NCI-H446 (cell line): ENCODE measurements at places on chromosomes 13 and 19.

DNA sequence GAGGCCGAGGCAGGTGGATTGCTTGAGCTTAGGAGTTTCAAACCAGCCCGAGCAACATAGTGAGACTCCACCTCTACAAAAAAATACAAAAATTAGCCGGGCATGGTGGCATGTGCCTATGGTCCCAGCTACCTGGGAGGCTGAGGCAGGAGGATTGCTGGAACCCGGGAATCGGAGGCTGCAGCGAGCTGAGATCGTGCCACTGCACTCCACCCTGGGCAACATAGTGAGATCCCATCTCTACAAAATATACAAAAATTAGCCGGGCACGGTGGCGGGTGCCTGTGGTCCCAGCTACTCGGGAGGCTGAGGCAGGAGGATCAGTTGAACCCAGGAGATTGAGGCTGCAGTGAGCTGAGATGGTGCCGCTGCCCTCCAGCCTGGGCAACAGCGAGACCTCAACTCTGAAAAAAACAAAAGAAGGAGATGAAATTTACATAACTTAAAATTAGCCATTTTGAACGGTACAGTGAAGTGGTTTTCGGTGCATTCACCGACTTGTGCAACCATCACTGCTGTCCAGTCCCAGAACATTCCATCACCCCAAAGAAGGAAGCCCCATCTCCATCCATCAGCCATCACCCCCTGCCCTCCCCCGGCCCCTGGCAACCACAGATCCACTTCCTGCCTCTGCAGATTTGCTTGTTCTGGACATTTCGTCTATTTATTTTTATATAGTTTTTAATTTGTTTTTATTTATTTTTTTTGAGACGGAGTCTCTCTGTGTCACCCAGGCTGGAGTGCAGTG lies 1.6 kb upstream of the AZU1 start:
- DNase-seq: no peak

DNA sequence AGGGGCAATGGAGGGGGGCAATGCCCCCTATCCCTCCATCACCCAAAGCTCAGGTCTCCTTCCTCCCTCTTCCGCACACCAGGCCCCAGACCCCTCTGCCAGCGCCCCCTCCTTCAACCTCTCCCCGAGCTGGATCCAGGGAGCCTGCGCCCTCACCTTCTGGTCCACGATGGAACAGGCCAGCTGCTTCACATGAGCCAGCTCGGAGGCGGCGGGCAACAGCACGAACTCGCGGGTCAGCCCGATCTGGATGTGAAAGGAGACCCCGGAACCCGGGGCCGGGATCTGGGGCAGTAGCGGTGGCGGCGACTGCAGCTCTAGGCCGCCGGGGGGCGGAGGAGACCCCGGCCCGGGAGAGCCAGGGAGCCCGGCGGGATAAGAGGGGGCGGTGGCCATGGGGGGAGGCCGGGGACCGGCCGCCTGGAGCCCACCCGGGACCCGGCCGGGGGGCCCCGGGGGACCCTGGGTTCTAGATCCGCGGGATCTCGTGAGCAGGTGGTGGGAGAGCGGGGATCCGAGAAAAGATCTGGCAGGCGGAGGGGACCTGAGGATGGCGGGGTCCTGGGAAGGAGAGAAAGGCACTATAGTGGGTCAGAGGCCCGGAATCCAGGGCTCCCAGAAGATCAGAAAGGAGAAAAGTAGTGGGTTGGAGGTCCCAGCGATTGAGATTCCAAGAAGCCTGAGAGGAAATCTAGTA lies 791 bp downstream of the PRKD2 start:
- DNase-seq: no peak

GRCh38 chr19:18353378-18354005 lies 13.1 kb downstream of the PGPEP1 start:
- DNase-seq: no peak

- DNase-seq: no peak
Measured at GRCh38 chr13:84662491-84662890, 780.2 kb upstream of the SLITRK1 start.

- no peak for DNase-seq
Measured at GRCh38 chr13:91166714-91167511, 180.6 kb upstream of the MIR17HG start.

DNA sequence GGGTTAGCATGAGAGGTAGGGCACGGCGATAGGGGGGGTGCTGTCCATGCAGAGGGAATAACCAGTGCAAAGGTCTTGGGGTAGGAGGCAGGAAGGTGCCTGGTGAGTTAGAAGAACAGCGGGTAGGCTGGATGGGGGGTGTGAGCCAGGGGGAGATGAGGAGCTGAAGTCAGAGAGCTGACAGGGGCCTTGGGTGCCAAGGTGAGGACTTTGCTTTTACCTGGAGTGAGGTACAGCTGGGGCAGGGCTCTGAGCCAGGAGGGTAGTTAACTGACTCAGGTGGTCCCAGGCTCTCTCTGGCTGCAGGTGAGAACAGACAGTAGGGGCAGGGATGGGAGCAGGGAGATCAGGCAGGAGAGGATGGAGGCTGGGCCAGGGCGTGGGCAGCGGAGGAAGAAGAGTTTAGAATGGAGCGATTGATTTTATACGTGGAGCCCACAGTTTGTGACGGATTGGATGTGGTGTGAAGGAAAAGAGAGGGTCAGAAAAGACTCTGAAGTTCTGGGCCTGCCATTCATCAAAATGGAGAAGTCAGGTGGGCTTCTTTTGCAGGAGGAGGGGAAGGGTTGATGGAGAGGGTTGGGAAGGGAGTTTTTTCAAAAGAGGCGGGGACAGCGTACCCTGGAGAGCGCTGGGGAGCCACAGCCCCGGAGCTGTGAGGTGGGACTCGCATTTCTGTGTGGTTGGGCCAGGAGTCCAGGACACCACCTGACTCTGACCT lies 1.2 kb upstream of the GRAMD1A start:
- DNase-seq: no peak

DNA sequence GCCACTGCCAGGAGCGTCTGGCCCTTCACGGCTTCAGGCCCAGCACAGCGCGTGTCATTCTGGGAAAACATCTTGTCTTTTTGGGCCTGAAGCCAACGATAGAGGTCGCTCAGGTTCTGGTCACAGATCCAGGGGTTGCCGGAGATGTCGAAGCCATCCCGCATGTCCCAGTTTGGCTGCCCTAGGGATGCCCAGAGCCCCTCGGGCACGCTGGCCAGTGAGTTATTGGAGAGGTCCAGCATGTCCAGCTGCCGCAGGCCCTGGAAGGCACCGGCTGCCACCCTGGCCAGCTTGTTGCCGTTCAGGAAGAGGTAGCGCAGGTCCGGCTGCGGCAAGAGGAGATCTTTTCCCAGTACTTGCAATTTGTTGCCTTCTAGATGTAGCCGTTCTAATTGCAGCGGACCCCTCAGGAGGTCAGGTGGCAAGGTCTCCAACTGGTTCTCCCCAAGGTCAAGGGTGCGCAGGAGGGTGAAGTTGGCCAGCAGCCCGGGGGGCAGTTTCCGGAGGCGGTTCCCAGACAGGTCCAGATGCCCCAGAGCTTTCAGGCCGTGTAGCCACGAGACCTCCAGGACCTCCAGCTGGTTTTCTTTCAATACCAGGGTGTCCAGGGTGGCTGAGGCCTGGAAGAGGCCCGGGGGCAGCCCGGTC lies 1.8 kb downstream of the LRG1 start:
- no peak for DNase-seq

DNA sequence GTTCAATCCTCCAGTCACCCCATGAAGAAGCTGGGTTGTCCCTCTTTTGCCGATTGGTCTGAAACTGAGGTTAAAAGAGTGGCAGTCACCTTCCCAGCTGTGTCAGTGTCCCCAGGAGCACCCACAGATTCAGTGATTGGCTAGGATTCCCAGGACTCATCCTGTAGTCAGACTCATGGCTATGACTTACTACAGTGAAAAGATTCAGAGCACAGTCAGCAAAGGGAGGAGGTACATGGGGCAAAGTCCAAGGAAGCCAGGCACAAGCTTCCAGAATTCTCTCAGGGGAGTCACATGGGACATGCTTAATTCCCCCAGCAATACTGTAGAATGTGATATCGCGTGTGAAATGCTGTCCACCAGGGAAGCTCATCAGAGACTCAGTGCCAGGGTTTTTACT lies 14.2 kb downstream of the ZNF473 start:
- DNase-seq: no peak

- DNase-seq: no peak
Measured at GRCh38 chr13:105231579-105231978, 1303.9 kb downstream of the EFNB2 start.

DNA sequence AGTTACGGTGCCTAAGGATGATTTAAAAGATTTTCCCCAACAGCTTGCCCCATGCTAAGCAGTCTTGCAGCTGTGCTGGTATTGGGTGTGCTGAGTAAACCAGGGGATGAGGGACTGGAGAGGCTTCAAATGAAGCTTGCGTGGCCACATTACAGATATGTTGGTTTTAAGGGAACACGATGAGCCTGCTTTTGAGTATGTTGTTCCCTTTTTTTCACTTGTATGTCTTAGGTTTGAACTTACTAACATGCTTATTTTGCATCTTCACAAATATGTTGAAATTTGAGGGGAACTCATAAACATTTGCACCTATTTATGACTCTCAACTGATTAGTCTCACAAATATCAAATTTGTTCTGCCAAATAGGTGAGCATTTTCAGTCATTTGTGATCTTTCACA lies 2.0 kb upstream of the IL17D start:
- no peak for DNase-seq

GRCh38 chr19:2113439-2114211 lies 16.9 kb downstream of the IZUMO4 start:
- DNase-seq: no peak

- DNase-seq: no peak
Measured at GRCh38 chr13:24008679-24009078, 111.4 kb upstream of the C1QTNF9B start.

DNA sequence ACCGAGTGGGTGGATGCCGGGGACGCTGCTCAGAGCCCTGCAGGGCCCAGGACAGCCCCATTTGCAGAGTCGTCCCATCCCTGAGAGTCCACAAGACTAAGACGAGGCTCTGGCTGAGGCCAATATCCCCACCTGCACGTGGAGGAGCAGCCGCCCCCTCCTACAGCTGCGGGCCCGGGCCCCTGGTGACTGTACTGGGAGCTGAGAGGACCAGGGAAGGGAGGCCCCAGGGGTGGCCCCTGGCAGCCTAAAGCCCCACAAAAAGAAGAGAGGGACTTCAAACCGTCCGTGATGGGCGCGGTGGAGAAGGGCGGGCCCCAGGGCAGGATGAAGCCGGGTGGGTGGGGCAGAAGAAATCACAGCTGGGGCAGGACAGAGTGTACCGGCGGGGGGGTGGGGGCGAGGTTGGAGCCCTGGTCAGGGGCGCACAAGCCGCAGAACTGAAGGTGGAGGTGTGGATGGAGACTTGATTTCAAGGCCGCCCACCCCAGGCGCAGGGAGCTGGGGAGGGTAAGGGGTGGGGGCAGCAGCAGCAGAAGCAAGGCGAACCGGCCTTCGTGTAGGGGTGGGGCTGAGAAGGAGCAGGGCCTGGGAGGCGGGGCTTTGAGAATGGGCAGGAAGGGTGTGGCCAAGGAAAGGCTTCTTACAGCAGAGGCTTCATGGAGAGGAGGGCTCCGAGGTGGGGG lies 12.9 kb downstream of the CFD start:
- DNase-seq: no peak

- peak; percentile 17 for DNase-seq
Measured at GRCh38 chr13:60448907-60449510, 52.0 kb downstream of the TDRD3 start.

- no peak for DNase-seq
Measured at GRCh38 chr19:33177417-33177979, 16.6 kb upstream of the LRP3 start.
